ENCODE measurements at places on chromosomes 7 and 10.

GRCh38 chr7:51219261-51219988, 97.2 kb downstream of the COBL start:
- DNase-seq, result no peak

DNA sequence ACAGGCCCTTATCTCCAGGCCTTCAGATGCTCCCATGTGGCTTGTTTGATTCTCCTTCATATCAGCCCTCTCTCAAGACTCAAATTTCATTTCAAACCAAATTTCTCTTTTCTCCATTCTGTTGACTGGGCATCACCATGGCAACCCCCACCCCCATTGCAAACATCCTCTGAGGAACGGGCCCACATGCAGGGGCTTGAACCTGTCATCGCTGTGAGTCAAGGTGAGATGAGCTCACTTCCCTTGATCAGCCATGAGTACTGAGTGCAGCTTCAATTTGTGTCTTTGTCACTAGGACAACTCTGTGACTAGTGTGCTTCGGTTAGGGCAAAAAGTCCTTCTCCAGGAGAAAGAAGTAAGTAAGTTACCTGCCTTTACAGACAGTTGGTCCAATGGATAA, 41.9 kb downstream of the CALML3 start:
- no peak for DNase-seq

- no peak for DNase-seq
These were observed 365.5 kb upstream of the BMPER start for GRCh38 chr7:33539659-33540400.

DNA sequence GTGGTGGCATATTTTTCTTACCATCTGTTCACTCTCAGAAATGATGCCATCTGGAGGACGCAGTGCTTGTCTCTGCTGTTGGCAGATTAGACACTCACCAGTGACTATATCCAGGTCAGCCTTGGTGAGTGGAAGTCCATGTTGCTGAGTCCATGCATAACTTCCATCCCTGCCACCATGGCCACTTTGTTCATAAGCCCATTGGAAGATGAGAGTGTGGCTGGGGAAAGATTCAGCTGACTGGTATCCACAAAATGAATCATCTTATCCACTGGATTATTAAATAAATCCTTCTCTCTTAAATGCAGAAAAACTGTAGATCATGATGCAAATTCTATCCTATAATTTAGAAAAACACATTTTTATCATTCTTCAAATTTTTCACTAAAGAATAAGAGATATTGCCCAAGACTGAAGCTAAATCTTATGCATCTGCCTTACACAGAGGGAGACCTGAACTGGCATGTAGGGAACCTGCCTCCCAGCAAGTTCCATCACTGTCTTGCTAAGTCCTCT, 726.9 kb downstream of the TNS3 start:
- DNase-seq, result no peak

- no peak for DNase-seq
These were observed 52.3 kb downstream of the CDH23 start for GRCh38 chr10:71449026-71449425.

DNA sequence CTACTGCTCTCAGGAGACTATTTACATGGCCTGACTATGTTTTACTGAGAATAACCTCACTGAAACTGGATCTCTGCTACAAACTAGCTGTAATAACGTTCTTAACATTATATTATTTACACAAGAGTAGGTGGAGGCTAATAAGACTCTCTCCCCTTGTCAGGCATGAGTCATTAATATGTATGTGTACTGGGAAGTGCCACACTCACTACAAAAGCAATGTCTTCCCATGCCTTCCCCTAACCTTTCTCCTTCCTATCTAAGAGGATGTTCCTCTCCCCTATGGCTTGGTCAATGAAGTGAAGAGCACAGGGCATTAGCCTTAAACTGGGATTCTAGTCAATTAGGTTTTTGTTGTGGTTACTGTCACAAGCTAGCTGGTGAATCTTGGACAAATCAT, 147.9 kb downstream of the DGKB start:
- DNase-seq, result no peak

- DNase-seq, result no peak
These were observed 70.3 kb downstream of the MYL10 start for GRCh38 chr7:101558742-101559325.
